ENCODE measurements at places on chromosomes 7 and 10. TPM values are rescaled to one million over a fixed set of nuclear protein-coding genes. Genes with fewer than 3 reads are reported as not detected.

The OR6B1 gene
- total RNA-seq, result not detected

The SCD gene
- 22.0 TPM for total RNA-seq

The CCSER2 gene
- total RNA-seq, result 35.8 TPM

The CYP3A4 gene
- 11.0 TPM for total RNA-seq

- DNase-seq, result no peak
These were observed 181.1 kb downstream of the DNAJB6 start for GRCh38 chr7:157517782-157518513.

DNA sequence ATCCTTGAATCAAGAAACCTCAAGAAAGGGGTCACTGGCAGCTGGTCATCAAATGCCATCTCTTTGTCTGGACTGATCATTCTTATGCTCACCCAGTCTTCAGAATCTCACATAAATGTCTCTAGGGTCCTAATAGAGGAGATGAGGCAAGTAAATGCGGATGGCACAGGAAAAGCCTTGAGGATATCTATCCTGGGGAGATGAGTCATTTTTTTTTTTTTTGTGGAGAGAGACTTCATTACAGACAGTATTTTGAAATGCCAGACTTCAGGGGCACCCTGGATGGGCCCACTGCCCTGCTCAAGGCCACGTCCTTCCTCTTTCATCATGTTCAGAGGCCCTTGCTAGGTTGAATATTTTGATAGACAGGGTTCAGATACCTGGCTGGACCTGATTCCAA lies 19.5 kb upstream of the PLPP4 start:
- DNase-seq, result no peak

- no peak for DNase-seq
These were observed 192.2 kb upstream of the SVIL start for GRCh38 chr10:29826801-29827450.

- no peak for DNase-seq
These were observed 828.6 kb upstream of the GHITM start for GRCh38 chr10:83310688-83311087.

DNA sequence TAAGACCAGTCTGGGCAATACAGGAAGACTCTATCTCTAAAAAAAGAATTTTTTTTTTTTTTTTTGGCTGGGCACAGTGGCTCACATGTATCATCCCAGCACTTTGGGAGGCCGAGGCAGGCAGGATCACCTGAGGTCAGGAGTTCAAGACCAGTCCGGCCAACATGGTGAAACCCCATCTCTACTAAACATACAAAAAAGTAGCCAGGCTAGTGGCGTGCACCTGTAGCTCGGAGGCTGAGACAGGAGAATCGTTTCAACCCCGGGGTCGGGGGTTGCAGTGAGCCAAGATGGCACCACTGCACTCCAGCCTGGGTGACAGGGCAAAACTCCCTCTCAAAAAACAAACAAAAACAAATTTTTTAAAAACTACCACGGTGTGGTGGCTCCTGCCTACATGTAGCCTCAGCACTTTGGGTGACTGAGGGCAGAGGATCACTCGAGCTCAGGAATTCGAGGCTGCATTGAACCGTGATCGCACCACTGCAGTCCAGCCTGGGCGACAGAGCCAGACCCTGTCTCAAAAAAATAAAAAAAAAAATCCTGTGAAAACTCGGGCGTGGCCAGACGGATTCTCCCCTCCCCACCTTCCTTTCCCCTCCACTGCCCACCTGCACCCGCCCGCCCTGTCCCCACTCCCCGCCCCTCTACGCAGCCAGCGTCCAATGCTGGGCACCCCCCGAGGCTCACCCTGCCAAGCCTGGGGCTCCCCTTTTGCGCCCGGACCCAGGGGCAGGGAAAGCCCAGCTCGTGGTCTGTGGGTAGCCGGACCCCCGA lies 745 bp upstream of the ORAI2 start:
- no peak for DNase-seq

- no peak for DNase-seq
These were observed 69.5 kb upstream of the ZNF438 start for GRCh38 chr10:31101123-31101522.

DNA sequence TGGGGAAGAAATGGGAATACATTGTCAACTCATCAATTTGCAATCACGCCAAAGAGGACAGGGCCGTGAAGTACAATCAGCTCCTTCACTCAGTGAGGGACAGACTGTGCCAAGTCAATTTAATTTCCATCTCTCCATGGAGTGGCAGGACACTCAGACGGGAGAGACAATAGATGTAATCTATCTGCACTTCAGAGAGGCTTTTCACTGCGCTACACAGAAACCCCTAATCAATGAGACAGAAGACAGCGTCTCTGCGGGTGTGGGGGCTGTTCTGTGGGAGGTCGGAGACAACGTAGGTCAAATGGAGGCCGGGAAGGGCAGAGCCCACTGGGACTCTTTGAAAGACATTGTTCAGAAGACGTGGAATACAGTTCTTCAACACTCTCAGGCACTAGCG lies 541.0 kb upstream of the ADARB2 start:
- DNase-seq, result no peak

DNA sequence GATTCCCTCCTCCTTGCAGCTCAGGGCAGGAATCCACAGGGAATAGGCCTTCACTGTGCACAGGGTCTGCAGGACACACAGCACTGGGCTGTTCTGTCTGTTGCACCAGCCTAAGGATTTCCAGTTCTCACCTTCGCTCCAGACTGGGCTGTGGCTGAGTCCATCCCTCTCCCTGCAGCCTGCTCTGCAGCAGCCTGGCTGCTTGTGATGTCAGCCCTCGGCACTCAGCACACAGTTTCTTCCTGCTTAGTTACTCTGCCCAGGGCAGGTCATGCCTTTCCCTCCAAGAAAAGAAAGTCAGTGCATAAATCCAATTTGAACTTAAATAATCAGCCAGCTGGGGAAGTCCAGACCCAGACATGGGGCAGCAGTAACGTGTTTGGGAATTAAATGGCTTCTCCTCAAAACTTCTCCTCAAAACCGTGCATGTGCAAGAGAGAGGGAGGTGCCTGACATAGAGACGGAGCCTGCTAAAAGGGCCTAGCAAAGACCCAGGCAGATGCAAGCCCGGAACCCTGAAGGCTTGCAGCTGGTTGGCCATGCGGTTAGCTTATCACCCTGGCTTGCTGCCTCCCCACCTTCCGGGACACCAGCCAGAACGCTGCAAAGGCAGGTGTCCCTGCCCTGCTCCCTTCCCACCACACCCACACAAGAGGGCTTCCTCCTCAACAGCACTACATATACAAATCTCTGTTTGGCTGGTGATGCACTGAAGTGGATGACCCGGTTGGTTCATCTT lies 10.9 kb upstream of the GDF2 start:
- peak; percentile 70 for DNase-seq
